NCI-H526 (cell line): ENCODE measurements at places on chromosomes 11 and 22.
A peak's percentile ranks its signal among the peaks of the same experiment; 100 is the strongest.

- DNase-seq: no peak
Observed at GRCh38 chr11:4482445-4482844, at the start of gene OR52K1. Gene OR52K1, plus strand, starts transcription at chr11:4482646. Its CDS starts 6,255 bp downstream, at chr11:4488901.

- no peak for DNase-seq
Observed at GRCh38 chr11:12175694-12176241, 65.4 kb downstream of the MICAL2 start.

DNA sequence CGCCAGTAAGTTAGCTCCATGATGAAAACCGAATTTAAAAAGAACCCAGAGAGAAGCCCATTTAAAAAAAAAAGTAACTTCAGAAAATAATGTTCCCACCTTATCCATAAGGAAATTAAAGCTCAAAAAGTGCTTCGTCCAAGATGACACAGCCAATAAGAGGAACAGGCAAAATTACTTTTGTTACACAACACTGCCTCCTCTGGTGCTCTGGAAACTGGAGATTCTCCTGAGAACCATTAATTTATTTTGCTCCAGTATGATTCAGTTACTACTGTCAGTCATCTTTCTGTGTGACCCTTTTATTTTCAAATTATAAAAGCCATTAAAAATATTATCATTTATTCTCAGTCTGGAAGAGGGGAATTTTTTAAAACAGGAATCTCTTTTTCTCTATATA lies 2.0 kb downstream of the IFT27 start:
- no peak for DNase-seq

GRCh38 chr11:116117331-116118137 lies 613.3 kb upstream of the CADM1 start:
- DNase-seq: no peak

DNA sequence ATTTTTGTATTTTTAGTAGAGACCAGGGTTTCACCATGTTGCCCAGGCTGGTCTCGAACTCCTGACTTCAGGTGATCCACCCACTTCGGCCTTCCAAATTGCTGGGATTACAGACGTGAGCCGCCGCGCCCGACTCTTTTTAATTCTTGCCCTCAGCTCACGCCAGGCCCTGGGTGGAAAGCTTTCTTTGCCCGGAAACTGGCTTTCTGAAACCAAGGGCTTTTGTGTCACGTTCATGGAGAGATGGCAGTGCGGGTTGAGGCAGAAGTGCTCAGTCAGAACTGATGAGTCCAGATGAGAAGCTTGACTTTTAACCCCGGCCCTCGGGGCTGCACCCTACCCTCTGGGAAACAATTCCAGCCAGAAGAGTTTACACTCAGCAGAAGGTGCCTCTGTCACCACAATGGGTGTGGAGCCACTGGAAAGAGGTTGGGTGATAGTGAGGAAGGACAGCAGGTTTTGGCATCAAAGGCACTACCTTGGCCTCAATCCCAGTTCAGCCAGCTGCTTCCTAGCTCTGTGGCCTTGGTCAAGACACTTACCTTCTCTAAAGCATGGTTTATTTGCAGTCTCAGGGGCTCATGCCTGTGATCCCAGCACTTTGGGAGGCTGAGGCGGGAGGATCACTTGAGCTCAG lies 890 bp upstream of the ARFGAP3 start:
- no peak for DNase-seq

- DNase-seq: no peak
Observed at GRCh38 chr11:110955776-110956175, 243.5 kb upstream of the ARHGAP20 start.

DNA sequence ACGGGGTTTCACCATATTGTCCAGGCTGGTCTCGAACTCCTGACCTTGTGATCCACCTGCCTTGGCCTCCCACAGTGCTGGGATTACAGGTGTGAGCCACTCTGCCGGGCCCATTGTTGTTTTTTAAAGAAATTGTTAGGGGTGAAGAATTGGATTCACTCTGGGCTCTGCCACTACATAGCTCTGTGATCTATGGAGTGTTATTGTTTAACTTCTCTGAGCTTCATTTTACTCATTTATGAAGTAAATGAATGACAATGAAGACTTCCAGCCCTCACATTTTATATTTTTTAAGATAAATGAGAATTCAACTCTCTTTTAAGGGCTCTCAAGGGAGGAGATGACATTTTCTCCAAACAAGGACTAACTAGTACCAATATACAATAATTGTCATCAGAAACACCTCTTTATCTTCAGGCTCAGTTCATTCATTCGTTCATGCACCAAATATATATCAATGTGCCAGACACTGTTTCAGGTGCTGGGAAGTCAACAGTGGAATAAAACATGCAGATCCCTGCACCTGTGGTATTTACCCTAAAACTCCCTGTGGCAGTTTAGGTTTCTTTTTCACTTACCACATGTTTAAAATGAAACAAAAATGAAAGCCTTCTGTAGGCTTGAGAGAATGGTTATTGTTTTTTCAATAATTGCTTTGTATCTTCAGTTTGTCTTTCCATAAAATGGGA lies 23.5 kb upstream of the GRAMD1B start:
- DNase-seq: no peak

GRCh38 chr11:117618982-117619355 lies 178.0 kb downstream of the DSCAML1 start:
- DNase-seq: peak; percentile 79

GRCh38 chr11:121091492-121092152 lies 9.4 kb upstream of the TECTA start:
- no peak for DNase-seq

DNA sequence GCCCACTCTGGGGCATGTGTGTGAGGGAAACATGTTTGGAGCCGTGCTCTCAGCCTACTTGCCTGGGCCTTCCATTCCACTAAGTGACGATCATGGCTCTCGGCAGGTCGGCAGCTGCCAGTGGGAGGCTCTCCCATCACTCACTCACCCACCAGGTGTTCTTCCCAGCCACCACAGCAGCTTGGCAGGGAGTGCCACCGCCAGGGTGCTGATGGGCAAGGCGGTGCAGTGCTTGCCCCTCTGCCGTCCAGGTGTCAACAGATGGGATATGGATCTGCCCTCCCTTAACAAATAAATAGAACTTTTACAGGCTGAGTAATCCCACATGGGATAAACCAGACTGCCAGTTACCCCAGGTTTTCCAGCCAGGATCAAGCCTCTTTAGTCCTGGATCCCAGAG lies 205.5 kb upstream of the TMEM45B start:
- DNase-seq: peak; percentile 45

DNA sequence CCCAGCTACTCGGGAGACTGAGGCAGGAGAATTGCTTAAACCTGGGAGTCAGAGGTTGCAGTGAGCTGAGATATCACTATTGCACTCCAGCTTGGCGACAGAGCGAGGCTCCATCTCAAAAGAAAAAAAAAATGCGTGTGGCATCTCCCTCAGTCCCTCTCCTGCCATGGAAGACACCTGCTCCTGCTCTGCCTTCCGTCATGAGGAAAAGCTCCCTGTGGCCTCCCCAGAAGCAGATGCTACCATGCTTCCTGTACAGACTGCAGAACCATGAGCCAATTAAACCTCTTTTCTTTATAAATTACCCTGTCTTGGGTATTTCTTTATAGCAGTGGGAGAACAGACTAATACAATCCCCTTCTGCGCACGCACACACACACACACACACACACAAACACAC lies 249.4 kb downstream of the MN1 start:
- no peak for DNase-seq

- DNase-seq: no peak
Observed at GRCh38 chr11:6746626-6747025, 25.1 kb downstream of the OR2AG2 start.

DNA sequence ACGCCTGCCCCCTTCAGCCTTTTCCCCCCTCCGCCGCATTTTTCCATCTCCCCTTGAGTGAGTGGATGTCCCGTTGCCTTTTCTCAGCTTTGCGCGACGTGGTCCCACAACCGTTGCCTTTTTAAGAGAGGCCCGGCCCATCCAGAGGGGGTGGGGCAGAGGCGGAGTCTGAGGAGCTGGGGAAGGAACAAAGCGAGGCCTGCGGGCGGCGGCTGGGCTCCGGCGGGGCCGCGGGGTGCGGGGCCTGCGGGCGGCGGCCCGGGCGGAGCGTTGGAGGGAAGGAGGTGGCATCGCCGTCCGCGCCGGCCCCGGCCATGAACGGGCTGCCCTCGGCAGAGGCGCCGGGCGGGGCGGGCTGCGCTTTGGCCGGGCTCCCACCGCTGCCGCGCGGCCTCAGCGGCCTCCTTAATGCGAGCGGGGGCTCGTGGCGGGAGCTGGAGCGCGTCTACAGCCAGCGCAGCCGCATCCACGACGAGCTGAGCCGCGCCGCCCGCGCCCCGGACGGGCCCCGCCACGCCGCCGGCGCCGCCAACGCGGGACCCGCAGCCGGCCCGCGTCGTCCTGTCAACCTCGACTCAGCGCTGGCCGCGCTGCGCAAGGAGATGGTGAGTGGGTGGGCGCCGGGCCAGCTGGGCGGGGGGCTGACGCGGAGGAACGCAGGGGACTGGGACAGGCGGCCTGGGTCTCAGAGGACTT lies at the start of gene FAM89B:
FAM89B (plus strand) TSS at position 183 of the 696 bp plus-strand sequence; CDS start at position 315, 132 bp downstream.
- peak; percentile 77 for DNase-seq

GRCh38 chr11:2406451-2406850 lies 5.9 kb downstream of the TSSC4 start:
- DNase-seq: no peak

DNA sequence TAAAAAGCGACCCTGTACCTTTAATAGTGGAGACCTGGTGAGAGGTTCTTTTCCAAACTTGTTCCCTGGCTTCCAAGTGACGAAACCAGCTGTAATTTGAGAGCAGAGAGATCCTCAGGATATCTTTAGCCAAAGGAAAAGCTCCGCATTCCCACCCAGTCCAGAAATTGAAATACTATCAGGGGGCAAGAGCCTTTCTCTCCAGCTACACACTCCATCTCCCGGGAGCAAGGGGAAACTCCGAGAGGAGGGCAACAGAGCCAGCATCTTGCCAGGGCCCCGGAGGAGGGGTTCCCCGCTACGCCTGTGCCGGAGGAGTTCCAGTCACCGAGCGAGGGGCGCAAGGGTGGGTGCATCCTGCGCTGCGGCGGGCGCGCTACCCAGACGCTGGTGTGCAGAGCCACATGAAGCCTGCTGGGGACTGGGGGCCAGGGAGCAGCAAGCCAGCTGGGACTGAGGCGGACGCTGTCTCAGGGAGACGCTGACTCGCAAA lies at the start of gene FIBIN:
FIBIN (plus strand) TSS at position 148 of the 493 bp plus-strand sequence. CDS start 415 bp downstream, outside the sequence.
- DNase-seq: peak; percentile 53

DNA sequence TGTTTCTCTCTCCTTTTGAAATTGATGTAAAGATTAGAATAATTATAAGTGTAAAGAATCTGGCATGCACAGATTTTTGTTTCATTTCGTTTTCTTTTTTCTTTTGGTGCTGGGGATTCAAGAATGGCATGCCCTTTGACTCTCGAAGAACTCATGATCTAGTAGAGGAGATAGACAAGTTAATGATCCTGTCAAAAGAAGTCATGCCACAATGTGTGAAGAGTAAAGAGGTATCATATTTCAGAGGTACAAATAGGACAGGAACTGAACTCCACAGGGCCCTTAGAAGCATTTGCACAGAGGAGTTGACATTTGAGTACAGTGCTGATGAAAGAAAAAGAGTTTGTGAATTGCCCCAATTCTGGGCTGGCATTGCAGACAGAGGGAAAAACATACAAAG lies 708.0 kb upstream of the ARHGAP42 start:
- DNase-seq: no peak

DNA sequence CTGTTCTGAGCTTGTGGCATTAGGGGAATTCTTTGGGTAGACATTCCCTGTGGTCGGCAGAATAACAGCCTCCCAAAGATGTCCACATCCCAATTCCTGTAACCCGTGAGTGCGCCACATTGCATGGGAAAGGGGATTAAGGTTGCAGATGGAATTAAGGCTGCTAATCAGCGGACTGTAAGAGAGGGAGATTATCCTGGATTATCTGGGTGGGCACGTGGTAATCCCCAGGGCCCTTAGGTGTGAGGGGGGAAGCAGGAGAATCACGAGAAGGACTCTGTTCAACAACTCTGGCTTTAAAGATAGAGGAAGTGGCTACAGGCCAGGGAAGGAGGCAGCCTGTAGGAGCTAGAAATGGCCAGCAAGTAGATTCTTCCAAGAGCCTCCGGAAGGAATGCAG lies 16.0 kb downstream of the CACNG2 start:
- no peak for DNase-seq

DNA sequence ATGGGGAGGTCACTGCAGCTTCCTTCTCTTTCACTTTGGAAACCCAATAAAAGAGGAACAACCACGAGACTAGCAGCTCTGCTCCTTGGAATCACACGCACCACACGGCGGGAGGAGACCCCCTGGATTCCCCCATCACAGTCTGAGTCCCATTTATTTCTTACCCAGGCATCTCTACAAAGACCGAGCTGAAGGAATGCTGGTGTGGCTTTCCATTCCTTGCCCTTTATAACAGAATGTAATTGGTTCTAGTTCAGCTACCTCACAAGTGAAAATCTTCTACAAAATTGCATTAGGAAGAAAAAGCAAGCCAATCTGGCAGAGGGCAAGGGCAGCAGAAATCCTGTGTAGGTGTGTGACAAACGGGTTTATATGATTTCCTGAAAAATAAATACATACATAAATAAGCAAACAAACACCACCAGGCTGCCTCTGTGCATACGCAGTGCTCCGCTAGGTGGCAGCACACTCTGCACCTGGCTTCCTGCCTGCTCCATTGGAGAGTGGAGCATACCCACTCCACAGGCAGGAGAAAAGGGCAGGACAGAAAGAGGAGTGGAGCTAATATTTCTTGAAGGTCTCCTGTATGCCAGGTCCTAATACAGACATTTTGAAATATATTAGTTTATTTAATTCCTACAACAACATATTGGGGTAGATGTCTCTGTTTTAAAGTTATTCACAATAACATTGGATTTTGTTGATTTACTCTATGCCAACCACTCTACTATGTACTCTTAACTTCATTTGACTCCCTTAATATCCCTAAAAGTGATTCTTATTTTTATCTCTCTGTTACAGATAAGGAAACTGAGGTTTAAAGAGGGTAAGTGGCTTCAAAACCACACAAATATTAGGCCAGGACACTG lies 673.1 kb downstream of the KCNA4 start:
- DNase-seq: peak; percentile 57

GRCh38 chr11:130523609-130524008 lies 75.2 kb downstream of the ADAMTS15 start:
- no peak for DNase-seq

DNA sequence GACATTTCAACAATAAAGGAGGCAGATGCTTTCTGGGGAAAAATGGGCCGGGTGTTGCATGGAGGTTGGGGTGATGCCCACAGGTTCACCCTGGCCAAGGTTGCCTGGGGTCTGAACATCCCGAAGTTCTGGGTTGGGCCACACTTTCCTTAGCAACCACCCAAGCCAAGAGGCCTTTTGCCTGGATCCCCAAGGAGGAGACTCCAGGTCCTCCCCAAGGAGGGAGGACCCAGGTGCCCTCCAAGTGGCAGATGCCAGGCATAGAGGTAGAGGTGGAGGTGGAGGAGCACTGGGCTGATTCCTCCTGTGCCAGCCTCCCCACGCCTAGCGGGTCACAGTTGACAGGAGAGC lies 1.2 kb downstream of the CYB5R3 start:
- DNase-seq: no peak

GRCh38 chr22:28001171-28001835 lies 82.2 kb upstream of the PITPNB start:
- no peak for DNase-seq

DNA sequence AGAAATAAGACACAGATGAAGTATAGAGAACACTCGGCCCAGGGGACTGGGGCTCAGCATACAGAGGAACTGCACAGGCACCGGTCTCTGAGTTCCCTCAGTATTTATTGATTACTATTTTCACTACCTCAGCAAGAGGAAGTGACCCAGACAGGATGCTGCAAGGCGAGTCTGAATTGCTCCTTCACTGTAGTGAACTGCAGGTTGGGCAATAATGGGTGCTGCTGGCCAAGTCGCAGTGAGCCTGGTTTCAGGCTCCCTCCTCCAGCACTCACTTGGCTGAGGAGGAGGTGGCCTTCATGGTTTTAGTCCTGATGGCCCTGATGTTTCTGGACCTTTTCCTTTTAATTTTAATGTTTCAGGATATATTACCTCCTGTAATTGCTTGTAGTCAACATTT lies 10.4 kb downstream of the OR52K2 start:
- DNase-seq: no peak
